ENCODE measurements at places on chromosomes 5 and 9.
A peak's percentile ranks its signal among the peaks of the same experiment; 100 is the strongest.

DNA sequence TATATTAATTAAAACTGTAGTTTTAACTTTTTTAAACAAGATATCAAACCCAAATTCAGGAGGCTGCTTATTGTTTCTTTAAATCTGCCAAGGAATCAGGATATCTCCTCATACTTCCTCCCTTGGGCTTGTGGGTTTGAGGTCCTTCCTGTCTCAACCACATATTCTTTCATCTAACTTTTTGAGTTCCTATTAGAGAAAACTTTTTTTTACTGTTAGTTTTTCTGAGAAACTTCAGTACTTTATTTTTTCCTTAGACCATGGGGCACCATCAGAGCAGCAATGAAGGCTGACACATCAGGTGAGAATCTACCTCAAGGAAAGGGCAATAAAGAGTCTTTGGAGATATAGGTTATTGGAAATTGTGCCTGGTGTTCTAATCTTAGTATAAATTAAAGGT, 56.7 kb downstream of the TSSK1B start:
- no peak for DNase-seq

DNA sequence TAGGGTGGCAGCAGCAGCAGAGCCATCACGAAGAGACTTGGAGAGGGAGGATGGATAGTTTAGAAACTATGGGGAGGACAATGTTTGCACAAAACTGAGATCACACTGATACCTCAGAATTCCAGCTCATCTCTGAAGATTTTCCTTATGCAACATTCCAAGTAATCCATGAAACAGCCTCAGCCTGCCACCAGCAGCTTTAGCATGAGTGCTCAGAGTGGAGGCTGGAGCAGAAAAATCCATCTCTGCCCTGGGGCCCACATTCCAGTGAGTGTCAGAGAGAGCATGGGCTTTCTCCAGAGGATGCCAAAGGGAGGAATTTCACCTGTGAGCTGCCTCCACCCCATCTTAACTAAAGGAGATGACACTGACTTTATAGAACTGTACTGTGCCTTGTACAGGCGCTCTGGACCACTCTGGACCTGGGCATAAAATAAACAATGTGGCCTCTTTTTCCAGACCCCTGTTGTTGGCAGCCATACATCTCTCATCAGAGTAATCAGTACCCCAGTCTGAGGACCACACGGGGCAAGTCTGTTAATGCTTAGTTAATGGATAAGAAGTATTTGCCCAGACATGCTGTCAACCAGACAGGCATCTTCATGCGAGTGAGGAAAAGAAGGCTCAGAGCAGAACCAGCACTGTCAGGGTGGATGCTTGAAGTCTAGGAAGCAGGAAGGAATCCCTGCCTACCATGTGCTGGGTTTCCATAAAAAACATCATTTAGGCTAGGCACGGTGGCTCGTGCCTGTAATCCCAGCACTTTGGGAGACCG, 440.9 kb downstream of the ENC1 start:
- DNase-seq = no peak

GRCh38 chr5:139461698-139462097, 845 bp downstream of the ECSCR start:
- DNase-seq = no peak

- DNase-seq = no peak
These were observed 9.4 kb downstream of the HNRNPAB start for GRCh38 chr5:178213748-178214151.

DNA sequence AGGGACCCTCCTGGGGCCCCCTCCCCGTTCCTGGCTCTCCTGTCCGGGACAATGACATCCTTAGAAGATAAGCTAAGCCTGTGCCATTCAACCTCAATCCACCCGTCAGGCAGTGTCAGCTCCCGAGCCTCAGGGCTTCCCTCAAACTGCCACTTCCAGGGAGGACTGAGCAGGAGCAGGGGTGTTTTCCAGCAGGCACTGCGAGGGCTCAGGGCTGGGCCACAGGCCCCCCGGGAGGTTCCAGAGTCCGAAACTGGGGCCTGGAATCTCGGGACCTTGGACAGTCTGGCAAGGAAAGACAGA, 26.2 kb downstream of the LHX3 start:
- no peak for DNase-seq

GRCh38 chr9:94286116-94286515, 27.0 kb downstream of the ZNF169 start:
- DNase-seq = no peak

- no peak for DNase-seq
These were observed 112.8 kb upstream of the PTCH1 start for GRCh38 chr9:95629585-95629984.

GRCh38 chr5:37543216-37543615, 164.1 kb downstream of the WDR70 start:
- no peak for DNase-seq

DNA sequence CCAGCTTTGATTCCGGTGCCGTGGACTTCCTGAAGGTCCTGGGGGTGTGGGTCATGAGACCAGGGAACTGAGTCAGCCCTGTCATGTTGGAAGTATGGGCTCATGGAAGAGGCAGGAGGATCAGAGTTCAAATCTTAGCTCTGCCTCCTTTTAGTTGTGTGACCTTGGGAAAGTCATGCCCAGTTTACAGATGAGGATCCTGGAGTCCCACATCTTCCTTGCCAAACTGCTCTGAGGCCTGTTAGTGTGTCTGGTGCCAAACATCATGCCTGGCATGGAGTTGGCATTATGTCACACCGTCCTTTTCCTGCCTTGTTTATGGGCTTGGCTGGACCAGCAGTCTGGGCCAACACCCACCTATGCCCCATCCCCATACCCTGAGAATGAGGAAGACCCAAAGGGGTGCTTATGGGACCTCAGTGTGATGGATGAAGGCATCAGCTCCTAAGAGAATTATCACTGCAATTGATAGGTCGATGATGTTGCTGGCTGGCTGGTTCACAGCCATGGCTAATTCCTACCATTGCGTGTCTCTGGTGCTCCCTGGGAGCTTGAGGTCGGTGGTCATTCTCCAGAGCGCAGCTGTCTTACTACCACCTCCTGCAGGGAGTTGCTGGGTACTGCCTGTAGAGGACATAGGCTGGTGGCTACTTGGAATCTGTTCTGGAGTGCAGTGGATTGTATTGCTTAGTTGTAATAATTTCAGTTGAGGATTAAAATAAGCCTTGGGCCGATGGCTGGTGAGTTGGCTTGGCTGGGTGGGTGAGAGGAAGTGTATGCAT, 140.5 kb upstream of the PITX1 start:
- DNase-seq = no peak

DNA sequence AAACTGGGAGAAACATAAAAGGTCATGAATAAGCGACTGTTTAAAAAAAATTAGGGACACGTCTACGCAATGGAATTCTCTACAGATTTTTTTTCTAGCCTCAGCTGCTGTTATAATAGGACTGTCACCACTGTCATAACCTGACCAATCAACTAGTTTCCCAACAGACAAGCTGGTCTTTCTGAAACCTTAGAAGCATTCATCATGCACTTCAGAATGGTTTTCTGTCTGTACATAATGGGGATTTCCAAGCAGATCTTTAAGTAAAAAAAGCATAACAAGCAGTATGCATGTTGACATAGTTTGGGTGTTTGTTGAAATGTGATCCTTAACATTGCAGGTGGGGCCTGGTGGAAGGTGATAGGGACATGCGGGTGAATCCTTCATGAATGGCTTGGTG, 58.3 kb upstream of the SEMA6A start:
- no peak for DNase-seq

DNA sequence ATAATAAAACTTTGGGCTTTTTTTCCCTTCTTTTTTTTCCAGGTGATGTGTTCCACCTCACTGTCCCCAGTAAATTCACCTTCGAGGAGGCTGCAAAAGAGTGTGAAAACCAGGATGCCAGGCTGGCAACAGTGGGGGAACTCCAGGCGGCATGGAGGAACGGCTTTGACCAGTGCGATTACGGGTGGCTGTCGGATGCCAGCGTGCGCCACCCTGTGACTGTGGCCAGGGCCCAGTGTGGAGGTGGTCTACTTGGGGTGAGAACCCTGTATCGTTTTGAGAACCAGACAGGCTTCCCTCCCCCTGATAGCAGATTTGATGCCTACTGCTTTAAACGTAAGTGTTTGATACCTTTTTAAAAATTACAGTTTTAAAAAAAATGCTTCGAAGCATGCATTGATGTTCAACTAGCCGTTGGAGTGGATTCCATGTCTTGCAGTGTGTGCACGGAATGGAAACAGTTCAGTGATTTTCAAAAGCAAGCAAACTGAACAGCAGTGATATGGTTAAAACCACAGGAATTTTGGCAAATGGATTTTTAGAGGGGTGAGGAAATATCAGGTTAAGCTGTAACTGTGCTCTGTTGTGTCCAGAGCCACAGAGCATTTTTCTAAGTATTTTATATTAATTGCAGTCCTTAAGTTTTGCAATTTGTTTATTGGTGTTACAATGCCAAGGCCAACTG, 40.7 kb downstream of the VCAN start:
- DNase-seq = no peak

GRCh38 chr9:33130961-33131789, 36.0 kb downstream of the B4GALT1 start:
- no peak for DNase-seq

- DNase-seq = no peak
These were observed 7.1 kb downstream of the ZFP2 start for GRCh38 chr5:178902849-178903248.

GRCh38 chr9:35690614-35691333, 1.0 kb upstream of the TPM2 start:
- peak; percentile 20 for DNase-seq

DNA sequence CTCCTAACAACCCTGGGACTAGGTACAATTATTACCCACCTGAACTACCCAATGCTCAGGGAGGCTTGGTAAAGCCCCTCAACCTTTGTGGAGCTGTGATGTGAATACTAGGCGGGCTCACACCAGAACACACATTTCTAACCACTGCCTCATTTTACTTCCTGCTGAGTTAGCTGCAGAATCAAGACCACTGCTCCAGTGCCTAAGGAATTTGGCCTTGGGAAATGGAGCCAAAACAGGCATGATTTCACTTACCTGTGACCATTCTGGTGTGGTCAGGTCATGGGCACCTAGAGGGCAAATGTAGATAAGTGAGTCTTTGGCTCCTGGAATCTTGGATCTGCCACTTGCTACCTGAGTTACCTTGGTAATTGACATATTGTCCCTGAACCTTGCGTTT, 5.2 kb downstream of the WWC1 start:
- DNase-seq = no peak

- no peak for DNase-seq
These were observed 289.4 kb downstream of the ADAMTS6 start for GRCh38 chr5:65192331-65192730.

DNA sequence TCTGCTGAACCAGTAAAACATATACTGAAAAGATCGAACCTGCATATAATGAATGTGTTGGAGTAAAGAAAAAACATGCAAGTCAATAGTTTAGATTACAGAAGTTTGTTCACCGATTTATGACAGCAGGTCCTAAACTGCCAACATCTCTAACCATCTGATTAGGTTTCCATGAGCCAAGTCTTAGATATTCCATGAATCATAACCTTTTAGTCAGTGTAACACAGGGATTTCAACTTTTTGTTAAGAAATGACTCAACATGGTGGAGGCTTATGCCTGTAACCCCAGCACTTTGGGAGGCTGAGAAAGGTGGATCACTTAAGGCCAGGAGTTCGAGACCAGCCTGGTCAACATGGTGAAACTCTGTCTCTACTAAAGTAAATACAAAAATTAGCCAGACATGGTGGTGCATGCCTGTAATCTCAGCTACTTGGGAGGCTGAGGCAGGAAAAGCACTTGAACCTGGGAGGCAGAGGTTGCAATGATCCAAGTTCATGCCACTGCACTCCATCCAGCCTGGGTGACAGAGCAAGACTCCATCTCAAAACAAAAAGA, 38.7 kb downstream of the APC start:
- no peak for DNase-seq

DNA sequence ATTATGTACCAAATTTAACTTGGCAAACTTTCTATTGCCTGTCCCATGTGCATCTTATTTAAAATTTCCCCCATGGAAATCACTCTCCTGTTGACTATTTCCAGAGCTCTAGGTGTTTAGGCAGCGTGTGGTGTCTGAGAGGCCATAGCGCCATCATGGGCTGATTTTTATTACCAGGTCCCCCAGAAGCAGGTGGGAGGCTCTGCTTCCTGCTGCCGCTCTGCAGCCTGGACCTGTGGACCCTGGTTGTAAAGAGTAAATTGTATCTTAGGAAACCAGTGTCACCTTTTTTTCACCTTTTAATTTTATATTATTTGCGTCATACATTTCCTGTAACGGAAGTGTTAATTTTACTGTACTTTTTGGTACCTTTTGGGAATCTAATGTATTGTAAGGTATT, 6.4 kb downstream of the HNRNPAB start:
- no peak for DNase-seq

DNA sequence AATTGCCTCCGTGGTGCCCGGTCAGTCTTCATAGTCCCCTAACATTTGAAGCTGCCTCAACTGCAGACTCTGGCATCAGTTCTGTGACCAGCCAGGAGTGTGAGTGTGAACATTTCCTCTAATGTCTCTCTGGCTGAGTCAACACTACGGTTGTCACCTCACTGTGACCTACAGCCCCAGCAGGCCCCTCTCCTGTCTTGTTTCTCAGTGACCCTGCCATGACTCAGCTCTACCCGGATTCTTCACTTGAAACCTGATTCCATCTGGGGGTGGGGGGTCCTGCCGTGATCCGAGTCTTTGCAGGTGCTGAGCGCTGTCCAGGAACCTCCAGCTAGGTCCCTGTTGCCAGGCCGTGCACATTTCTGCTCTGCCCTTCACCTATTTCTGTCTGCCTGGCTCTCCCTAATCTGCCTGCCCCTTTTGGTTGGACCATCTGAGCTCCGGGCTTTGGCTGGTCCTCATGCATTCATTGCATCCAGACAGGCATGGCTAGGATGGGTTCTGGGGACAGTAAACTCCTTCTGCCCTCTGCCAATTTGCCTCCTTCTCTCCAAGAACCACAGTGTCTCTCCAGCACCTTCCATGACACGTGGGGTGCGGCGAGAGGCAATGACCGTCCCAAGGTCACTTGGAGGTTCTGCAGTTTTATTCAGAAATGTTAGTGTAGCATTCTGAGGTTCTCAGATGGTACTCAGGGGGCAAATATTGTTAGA, 24.2 kb downstream of the STC2 start:
- no peak for DNase-seq

DNA sequence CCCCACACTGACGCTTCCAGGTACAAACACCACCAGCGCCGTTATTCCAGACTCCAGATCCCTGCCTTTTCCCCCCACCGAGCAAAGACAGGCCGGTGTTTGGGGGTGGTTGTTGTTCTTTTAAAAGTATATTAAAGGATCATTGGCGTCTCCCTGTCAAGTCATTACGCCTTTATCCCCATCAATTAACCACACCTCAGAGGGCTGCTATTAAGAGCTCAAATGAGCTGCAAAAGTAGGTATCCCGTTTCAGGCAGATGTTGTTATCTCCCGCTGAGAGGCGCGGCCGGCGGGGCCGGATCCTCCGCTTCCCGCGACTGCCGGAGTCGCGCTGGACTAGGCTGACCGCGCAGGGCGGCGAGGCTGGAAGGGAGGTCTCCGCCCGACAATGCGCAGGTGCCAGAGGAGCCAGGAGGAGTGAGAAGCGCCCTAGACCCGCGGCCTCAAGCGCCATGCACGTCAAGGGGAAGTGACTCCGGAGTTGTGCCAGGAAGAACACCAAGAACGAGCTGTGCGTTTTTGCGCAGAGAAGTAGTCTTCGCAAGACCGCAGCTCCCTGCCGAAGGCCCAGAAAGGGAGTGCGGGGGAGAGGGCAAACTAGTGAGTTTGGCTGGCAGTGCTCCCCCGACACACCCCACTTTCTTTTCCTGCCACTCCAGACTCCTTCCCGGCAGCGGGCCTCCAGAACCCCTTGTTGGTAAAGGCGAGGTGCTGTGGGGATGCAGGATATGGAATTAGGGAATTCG, 8.2 kb downstream of the NR2F1-AS1 start:
- DNase-seq = no peak

GRCh38 chr5:168875832-168876231, 296.7 kb upstream of the PANK3 start:
- DNase-seq = no peak

Data from inflammatory macrophage treated with lipopolysaccharide for 1 hour (primary cell).